ENCODE measurements at places on chromosomes 1 and 21.

- no peak for DNase-seq
Observed at GRCh38 chr1:161153176-161153575, 602 bp upstream of the UFC1 start.

DNA sequence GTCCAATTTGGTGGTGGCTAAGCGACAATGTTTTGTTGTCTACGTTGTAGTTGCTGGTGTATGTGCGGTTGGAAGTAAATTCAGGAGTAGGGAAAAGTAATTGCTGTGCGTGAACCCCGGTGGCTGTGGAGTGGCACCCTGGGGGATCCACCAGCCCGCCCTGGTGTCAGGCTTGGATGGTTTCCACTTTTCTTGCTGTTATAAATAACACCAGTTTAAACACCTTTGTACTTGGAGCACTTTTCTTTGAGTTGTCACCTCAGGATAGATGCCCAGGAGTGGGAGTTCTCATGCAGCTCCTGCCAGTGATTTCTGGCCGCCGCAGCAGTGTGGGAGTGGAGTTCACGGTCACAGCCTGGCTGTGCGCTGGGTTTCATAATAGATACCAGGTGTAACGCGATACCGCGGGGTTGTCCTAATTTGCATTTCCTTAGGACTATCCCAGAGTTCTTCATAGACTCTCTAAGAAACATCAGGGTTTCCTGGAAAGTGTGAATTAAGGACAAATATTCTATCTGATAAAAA is 12.8 kb upstream of the TMEM200B start:
- DNase-seq: no peak

GRCh38 chr1:151184211-151184610 is 5.8 kb downstream of the VPS72 start:
- no peak for DNase-seq

DNA sequence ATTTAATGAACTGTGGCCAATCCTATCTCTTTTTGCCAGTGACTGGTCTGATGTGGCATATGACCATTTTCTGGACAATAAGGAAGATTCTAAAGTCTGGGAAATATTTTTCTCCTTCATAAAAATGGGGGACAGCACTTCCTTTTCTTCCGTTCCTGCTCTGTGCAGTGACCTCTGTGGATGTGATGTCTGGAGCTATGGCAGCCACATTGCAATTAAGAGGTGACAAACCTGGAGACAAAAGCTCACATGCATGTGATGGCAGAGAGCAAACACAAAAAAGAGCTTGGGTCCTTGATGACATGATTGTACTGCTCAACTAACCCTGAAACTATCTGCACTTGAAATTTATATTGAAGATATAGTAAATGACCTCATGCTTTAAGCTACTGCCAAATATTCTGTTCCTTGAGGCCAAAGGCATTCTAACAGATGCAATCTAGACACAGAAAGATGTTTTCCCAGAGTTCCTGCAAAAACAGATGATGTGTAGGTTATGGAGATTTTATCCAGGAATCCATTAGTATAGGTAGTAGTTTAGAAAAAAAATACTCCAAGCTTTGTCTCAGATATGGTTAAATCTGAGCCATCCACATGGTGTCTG is 2.2 kb upstream of the MAGI3 start:
- no peak for DNase-seq

DNA sequence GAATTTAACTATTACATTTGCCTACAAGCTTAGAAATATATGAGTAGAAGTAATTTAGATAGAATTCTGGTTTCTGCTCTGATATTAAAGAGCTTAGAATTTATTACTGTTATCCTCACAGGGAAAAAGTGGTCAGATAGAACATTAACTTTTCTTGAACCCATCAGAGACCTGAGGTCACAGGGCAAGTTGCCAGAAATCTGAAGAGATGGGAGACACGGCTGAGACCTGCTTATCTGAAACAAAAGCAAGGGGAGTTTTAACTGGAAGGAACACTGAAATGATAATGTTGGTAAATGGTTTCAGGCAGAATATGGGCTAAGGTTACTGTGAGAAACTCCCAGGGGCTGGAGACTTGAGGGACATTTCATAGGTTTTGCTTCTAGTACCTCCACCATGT is 28.0 kb upstream of the USP25 start:
- no peak for DNase-seq

DNA sequence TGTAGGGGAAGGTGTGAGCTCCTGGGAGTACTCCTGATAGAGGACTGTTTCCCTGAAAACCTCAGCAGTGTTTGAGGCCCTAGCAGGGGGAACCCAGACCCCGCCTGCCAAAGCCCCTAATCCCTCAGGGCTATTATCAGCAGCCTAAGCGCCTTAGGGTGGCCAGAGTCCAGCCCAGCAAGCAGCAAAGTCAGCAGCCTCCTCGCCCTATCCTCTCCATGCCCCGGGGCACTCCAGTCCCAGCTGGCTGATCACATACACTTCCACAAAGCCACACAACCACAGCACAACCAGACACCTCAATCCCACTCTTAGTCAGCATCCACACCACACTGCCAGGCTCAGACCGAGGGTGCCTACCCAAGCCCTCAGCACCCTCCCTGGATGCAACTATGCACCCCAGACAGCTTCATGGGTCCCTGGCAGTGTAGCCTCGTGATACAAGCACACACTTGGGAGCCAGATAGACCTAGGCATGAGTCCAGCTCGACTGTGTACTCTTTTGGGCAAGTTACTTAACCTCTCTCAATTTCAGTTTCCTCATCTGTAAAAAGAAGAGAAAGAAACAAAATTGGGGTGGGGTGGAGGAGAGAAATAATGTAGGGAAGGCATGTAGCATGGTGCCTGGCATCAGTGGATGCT is 7.1 kb downstream of the IGSF9 start:
- no peak for DNase-seq

GRCh38 chr1:162535501-162535900 is 26.0 kb upstream of the UAP1 start:
- DNase-seq: no peak

DNA sequence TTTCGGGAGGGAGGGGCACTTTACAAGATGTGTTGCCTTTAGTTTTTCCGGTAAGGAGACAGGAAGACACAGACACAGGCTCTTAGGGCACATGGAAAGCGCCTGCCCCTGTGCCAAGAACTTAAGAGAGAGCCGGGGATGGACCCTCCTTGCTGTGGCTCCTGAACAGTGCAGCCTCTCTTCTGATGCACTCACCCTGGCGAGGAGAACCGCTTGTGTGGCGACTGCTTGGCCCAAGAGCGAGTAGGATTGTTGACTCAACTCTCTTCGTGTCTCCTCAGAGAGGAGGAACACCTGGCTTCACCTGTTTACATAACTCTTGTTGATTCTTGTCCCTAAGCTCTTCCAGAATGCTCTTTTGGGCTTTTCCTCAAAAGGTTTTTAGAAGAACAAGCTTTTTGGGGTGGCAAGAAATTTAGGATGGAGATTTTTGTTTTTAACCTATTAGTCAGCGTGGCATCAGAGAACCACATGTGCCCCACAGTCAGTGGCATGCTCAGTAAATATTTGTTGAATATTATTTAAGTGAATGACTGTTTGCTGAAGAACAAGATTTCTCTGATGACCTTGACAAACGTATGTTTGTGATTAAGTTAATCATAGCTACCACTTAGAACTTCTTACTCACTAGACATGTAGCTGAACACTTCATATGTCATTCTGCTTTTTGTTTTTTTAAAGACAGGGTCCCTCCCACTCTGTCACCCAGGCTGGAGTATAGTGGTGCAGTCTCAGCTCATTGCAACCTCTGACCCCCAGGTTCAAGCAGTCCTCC is 60.6 kb downstream of the NFIA start:
- no peak for DNase-seq

DNA sequence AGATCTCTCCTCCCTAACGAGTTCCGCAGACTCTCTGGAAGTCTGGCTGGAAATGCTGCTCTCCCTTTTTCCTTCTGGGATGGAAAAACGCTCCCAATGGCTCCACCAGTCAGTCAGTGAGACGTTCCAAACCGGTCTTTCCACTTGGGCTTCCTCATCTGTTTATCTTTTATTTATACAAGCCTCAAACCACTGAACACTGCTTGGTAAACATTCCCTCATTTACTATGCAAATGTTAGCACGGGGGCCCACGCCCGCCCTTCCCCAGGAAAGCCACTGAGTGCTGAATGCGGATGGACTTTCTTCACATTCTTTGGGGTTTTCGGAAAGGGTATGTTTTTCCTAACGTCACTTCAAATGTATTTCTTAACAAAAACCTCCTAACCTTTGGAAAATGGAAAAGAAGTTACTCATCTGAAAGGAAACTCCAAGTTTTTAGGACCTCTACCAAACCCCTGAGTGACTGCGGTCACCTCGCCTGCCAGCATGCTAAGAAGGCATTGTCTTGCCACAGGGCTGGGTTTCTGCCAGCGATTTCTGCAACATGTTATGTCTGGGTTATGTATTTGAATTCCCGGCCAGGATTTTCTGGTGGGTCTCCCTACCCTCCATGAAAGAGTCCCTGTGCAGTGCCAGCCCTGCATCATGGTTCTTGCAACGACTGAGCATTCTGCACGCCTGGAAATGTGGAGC is 14.0 kb upstream of the UMODL1 start:
- DNase-seq: no peak

- DNase-seq: no peak
Observed at GRCh38 chr21:32921632-32922230, 104.0 kb upstream of the OLIG2 start.

DNA sequence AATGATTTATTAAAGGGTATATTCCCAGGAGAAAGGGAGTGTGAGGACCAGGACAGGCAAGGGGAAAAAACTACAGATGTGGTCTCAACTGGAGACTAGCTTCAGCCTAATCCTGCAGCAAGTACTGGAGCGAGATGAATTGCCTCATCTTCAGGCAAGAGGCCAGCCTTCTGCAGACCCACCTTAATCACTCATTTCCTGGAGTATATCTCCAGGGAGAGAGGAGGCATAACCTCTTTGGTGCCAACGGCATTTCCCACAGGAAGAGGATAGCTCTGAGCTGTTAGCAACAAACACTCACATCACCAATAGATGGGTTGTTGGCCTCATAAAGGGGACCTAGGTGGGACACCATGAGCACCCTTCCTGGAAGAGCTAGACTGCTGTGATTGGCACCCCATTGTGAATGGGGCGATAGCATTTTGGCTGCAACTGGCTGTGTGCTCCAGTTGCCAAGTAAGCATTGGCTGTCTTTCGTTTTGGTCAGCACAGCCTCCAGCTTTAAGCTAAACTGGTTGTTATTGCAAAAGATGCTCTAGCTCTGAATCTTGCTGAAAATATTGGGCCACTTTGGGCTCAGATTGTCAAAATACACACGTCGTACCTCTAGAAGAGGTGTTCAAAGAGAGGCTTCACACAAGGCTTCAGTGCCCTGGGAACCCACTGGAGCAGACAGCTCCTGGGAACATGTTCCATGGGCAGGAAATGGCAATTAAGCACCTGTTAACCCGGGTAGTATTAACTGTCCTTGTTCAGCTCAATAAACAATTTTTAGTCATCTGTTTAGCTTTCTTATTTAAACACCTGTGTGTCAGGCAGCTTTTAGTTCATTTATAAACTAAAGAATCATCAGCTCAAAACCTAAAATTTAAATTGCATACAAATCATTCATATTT is 314.8 kb upstream of the C1orf87 start:
- no peak for DNase-seq

DNA sequence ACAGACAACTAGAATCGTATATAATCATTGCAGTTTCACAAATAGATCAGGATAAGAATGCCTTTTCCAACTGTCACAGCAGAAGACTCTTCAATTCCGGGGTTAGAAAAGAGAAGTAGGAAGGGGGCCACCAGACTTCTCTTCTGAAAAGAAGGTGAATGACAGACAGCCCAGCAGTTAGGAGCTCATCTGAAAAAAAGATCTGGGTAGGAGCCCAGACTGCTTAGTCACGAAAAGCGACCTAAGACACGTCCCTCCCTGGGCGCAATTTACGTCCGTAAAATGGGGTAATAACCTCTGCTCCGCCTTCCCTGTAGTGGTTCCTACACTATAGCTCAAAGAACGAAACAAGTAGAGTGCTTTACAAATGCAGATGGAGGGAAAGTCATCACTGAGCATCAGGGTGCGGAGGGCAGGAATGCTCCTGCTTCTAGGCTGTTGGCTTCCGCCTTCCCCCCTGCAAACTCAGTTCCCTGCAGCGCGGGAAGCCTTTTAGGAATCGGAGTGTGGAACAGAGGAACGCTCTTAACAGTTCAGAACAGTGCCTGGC is 582 bp downstream of the ORC1 start:
- peak; percentile 23 for DNase-seq

- DNase-seq: no peak
Observed at GRCh38 chr1:23500466-23500865, 16.5 kb upstream of the ASAP3 start.

GRCh38 chr21:32424674-32425073 is 12.2 kb downstream of the EVA1C start:
- no peak for DNase-seq

GRCh38 chr1:200959411-200959921 is 64.0 kb downstream of the KIF21B start:
- no peak for DNase-seq

DNA sequence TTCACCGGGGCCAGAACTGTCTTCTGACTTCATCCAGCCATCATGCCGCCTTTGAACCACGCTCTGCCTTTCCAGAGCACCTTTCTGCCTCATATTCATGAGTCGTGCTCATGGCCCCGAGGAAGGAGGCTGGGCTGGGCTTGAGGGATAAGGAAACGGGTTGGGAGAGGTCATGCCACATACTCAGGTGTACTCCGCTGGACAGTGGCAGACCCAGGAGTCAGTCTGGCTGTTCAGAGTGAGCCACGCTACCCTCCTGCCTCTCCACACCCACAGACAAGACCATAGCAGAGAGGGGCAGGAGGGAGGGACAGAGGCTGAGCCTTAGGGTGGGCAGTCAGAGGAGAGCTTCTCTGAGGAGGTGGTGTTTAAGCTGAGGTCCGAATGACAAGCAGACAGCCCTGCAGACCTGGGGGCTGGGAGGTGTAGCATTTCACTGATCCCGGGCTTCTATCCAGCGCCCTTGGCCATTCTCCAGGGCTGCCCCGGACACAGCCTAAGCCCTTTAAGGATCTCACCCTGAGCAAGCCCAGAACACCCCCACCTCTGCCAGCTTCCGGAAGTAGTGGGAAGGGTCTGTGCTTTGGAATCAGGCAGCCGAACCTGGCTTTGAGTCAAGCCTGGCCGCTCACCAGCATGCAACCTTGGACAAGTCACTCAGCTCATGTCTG is 102.3 kb downstream of the LACTBL1 start:
- no peak for DNase-seq

DNA sequence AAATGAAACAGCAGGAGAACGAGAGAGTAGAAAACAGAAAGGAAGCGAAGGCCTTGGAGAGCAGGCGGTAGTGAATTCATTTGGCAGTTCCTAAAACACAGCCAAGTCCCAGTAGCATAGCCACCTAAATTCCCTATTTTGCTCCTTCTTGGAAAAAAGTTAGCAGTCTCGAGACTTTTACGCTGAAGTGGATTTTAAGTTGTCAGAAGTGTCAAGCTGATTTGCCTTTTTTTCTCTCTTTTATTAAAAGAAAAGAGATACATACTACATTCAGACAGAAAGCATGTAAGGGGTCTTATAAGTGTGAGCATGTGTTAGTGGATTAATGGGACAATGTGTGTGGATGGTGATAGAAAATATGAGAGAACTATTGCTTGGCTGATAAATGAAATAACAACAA is 19.2 kb downstream of the NFIA start:
- no peak for DNase-seq

GRCh38 chr1:184739070-184739469 is 15.6 kb downstream of the EDEM3 start:
- no peak for DNase-seq

Measured in stimulated activated CD8-positive, alpha-beta memory T cell treated with anti-CD3 and anti-CD28 coated beads, Interleukin-12 subunit alpha, Interleukin-12 subunit beta, amount 100 ng/mL, for 1 hour (primary cell).